ENCODE measurements at places on chromosomes 2 and 18.

DNA sequence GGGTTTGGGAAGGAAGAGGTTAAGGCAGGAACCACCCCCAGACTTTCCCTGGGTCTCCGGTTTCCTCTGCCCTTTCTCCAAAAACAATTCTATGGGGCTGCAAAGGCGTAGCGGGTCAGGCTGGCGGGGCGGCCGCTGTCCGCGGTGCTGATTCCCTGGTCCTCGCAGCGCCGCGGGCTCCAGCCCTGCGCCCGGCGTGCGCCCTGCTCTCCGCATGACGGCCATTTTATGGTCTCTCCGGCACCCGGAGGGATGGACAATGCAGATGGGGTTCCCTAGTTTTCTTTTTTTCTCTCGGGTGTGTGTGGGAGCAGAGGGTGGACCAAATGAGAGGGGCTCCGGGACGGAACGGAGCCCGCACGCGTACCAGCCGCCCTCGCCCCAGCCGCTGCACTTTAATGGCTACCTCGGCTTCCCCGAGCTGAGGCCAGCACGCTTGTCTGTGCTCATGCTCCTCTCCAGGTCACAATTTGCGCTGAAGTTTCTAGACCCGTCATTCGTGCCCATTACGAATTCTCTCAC, 1.6 kb downstream of the ST8SIA3 start:
- DNase-seq = no peak

- no peak for DNase-seq
These were observed 457.1 kb downstream of the PARD3B start for GRCh38 chr2:205002390-205002789.

DNA sequence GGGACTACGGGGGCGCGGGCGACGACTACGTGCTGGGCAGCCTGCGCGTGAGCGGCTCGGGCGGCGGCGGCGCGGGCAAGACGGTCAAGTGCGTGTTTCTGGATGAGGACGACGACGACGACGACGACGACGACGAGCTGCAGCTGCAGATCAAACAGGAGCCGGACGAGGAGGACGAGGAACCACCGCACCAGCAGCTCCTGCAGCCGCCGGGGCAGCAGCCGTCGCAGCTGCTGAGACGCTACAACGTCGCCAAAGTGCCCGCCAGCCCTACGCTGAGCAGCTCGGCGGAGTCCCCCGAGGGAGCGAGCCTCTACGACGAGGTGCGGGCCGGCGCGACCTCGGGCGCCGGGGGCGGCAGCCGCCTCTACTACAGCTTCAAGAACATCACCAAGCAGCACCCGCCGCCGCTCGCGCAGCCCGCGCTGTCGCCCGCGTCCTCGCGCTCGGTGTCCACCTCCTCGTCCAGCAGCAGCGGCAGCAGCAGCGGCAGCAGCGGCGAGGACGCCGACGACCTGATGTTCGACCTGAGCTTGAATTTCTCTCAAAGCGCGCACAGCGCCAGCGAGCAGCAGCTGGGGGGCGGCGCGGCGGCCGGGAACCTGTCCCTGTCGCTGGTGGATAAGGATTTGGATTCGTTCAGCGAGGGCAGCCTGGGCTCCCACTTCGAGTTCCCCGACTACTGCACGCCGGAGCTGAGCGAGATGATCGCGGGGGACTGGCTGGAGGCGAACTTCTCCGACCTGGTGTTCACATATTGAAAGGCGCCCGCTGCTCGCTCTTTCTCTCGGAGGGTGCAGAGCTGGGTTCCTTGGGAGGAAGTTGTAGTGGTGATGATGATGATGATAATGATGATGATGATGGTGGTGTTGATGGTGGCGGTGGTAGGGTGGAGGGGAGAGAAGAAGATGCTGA, 1.4 kb downstream of the SOX11 start:
- DNase-seq = no peak

DNA sequence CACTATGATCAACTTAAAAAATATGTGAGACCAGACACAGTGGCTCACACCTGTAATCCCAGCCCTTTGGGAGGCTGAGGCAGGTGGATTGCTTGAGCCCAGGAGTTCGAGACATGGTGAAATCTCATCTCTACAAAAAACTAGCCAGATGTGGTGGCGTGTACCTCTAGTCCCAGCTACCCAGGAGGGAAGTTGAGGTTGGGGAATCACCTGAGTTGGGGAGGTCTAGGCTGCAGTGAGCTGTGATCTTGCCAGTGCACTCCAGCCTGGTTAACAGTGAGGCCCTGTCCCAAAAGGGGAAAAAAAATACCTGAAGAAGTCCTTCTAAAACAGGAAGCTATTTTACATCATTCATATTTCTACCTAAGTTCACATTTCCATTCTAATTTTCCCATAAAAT, 144.0 kb downstream of the EML6 start:
- DNase-seq = no peak

- no peak for DNase-seq
These were observed 222.1 kb downstream of the MTX2 start for GRCh38 chr2:176491172-176491904.
